ENCODE measurements at places on chromosomes 12 and 14.

GRCh38 chr12:12997156-12997555, 2.9 kb downstream of the HEBP1 start:
- DNase-seq: no peak

GRCh38 chr12:45612044-45612794, 117.3 kb upstream of the ARID2 start:
- no peak for DNase-seq

DNA sequence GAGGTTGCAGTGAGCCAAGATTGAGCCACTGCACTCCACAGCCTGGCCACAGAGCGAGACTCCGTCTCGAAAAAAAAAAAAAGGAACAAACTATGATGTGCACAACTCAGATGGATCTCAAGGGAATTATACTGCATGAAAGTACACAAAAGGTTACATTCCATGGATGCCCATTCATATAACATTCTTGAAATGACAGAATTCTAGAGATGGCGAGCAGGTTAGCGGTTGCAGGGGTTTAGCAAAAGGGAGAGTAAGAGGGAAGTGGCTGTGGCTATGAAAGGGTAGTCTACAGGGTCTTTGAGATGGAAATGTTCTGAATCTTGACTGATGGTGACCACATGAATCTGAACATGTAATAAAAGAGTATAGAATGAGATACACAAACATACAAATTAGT, 49.7 kb downstream of the CKB start:
- no peak for DNase-seq

- DNase-seq: no peak
These were observed 13.4 kb upstream of the SLC38A4 start for GRCh38 chr12:46839232-46839631.

- DNase-seq: no peak
These were observed 717 bp downstream of the PPHLN1 start for GRCh38 chr12:42326541-42327226.

DNA sequence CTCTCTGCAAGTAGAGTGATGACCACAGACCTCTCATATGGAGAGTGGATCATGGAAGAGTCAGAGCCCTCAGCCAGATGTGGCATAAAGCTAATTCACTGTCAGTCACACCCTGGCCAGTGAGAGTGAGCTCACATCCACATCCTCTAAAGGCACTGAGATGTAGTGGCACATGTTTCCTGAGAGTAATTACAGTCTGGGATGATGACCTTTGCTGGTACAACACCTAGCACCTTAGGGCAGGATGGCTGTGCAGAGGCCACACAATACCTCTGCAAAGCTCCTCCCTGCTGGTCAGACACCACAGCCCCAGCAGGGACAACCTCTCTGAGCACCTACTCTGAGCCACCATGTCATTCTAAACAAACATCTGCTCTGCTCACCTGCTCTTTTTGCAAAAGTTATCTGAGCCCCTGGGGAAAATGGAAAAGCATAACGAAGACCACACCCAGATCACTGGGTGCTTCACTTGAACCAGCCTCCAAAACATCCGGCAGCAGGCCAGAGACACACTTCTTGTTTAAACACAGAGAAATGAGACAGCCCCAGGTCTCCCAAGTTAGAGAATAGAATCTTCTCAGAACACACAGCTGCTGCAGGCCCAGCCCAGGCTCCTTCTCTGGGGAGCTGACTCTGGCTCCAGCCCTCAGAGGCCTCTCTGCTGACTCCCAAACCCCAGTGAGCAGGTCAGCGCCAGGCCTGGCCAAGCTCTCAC, 30.3 kb downstream of the PITPNM2 start:
- DNase-seq: no peak

GRCh38 chr12:120651821-120652220, 11.4 kb downstream of the CABP1 start:
- no peak for DNase-seq

DNA sequence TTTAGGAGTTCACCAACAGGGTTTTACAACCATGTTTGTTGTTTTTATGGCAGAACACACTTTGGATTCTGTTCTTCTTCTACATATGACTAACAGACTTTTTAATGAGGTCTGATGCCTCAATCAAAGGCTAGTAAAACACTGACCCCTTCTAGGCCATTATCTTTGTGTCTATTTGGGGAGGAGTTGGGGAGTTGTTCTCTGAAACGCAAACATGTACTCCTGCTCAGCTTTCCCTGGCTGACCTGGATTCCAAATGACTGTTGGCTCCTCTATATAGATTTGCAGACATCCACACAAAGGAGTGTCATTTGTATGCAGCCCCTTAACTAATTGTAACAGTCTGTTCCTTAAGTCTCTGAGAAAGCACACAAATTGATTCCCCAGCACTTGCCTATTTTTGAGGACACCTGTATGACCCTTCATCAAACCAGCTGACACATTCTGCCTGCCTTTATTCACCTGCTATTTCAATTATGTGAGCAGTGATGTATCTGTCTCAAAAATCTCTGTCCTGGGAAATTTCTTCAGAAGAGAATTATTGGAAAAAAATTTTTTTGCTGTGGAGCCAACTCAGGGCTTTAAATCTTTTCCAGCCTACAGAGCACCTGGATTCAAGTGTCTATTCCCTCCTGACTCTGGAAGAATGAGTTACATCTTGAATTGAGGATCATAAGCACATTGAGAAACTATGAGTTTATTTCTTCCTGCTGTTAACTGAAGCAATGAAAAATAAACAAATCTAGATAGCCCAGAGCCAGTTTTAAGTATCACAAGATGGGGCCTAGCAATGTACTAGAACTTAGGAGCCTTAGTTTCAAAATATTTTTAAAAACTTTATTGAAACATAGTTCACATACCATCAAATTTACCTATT, 417.2 kb downstream of the RAD51B start:
- DNase-seq: no peak

GRCh38 chr12:67909091-67909531, 80.1 kb upstream of the IFNG-AS1 start:
- no peak for DNase-seq

DNA sequence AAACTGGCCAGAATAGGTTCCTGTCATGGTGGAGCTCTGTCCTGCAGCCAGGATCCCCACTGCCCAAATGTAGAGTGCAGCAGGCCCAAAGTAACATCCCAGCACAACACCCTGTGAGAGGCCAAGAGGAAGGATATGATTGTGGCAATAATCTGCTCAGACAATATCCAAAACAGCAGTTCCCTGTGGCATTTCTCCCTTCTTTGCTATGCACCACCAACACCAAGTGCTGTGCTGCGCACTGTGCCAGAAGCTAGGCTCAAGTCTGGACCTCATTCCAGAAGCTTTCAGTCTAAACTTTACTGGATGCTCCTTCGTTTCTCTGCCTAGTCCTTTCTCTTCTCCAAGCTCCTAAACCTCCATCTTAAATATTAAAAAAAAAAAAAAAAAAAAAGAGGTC, 33.4 kb downstream of the SLC11A2 start:
- DNase-seq: no peak
